GM04504 (cell line): ENCODE measurements at places on chromosomes 5 and 9.
A peak's percentile ranks its signal among the peaks of the same experiment; 100 is the strongest.

- DNase-seq, result no peak
Observed at GRCh38 chr5:17056141-17056631, 120.1 kb upstream of the MYO10 start.

DNA sequence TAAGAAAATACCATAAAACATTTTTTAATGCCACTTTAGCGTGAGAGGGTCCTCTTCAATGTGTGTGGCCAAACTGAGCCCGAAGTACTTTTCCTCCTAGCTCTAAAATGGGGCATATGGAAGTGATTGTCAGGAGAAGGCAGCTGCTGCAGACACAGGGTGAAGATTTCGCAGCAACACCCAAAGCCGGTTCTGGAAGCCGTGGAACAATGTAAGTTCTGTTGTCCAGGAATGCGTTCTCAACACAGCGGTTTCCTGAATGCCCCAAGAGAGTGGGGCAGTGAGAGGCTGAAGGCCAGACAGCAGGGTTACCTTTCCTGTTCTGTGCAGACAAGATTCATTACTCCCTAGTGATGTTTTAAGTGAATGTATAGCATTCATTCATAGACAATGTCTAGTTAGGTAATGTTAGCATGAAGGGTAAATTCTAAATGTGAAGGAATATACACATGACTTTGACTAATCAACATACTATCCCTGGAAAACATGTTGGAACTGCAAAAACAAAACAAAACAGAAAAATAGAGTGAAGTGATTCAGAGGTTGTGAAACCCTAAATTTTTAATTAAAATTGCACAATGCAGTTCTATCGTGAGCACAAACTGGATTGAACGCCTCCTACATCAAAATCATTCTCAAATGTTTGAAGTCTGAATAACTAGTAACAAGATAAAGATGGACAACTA lies 197.0 kb upstream of the SEMA6A start:
- no peak for DNase-seq

DNA sequence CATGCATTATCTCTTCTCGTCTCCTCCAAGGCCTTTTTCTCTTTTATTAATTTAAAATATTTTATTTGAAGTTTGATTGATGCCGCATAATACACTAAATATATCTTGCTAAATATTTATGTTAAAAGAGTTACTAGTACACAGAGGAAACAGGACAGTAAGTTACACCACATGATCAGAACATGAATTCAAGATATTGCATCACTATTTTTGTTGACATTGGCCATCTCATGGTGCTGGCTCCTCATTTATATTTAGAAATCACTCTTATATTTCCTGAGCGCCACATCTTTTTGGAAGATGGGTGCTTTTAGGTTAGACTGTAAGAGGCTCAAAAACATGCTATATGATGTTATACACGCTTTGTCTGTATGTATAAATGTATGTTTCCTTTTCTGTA lies 23.0 kb downstream of the SPEF2 start:
- DNase-seq, result no peak

DNA sequence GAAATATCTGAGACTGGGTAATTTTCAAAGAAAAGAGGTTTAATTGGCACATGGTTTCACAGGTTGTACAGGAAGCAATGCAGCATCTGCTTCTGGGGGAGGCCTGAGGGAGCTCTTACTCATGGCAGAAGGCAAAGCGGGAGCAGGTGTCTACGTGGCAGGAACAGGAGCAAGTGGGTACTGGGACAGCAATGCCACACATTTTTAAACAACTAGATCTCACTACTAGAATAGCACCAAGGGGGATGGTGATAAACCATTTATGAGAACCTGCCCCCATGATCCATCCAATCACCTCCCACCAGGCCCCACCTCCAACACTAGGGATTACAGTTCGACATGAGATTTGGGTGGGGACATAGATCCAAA lies 47.6 kb upstream of the HOMER1 start:
- DNase-seq, result no peak

DNA sequence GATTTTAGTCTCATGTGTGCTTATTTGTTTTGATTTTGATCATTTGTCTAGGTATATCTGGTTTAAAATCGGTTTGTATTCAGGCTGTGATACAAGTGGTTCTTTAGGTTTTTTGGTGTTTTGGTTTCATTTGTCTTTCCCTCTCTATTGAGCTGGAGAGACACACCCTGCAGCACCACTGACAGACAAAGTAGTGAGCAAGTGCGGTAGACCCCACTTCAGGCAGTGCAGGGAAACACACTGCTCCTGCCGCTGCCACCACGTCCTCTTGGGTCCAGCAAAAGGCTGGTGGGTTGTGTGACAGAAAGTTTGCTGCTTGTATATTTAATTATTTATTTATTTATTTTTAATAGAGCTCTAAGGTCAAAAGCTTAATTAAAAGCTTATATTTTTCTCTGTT lies 801.0 kb downstream of the NR2F1-AS1 start:
- DNase-seq, result no peak

GRCh38 chr9:27168496-27168895 lies 59.5 kb downstream of the TEK start:
- no peak for DNase-seq

- DNase-seq, result no peak
Observed at GRCh38 chr5:135568923-135569360, 9.8 kb downstream of the CXCL14 start.

- no peak for DNase-seq
Observed at GRCh38 chr5:133406208-133406976, 205.9 kb downstream of the FSTL4 start.

DNA sequence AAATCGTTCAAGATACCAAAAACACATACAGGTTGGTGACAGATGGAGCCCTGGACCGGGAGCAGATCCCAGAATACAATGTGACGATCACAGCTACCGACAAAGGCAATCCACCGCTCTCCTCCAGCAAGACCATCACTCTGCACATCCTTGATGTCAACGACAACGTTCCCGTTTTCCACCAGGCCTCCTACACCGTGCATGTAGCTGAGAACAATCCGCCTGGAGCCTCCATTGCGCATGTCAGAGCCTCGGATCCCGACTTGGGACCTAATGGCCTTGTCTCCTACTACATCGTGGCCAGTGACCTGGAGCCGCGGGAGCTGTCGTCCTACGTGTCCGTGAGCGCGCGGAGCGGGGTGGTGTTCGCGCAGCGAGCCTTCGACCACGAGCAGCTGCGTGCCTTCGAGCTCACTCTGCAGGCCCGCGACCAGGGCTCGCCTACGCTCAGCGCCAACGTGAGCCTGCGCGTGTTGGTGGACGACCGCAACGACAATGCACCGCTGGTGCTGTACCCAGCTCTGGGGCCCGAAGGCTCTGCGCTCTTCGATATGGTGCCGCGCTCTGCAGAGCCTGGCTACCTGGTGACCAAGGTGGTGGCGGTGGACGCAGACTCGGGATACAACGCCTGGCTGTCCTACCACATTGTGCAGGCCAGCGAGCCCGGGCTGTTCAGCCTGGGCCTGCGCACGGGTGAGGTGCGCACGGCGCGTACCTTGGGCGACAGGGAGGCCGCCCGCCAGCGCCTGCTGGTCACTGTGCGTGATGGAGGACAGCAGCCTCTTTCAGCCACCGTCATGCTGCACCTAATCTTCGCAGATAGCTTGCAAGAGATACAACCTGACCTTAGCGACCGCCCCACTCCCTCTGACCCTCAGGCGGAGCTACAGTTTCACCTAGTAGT lies 1.8 kb downstream of the PCDHGB3 start:
- DNase-seq, result no peak

GRCh38 chr5:36200513-36200912 lies 41.2 kb downstream of the NADK2 start:
- DNase-seq, result no peak

GRCh38 chr5:31563216-31563615 lies 31.1 kb downstream of the C5orf22 start:
- DNase-seq, result no peak

- DNase-seq, result no peak
Observed at GRCh38 chr5:174187001-174187400, 141.5 kb downstream of the NSG2 start.

DNA sequence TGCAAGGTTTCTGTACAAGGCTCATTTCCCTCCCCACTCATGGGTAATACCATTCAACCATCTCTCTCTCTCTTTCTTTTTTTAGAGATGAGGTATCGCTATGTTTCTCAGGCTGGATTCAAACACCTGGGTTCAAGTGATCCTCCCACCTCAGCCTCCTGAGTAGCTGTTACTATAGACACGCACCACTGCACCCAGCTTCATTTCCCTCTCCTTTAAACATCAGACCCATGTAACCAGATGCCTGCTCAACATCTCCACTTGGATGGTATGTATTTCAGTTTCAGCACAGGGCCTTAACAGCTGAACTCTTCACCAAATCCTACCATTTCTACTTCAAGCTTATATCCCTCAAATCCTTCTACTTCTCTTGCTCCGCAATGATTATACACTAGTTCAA lies 117.4 kb downstream of the SSBP2 start:
- DNase-seq, result no peak

DNA sequence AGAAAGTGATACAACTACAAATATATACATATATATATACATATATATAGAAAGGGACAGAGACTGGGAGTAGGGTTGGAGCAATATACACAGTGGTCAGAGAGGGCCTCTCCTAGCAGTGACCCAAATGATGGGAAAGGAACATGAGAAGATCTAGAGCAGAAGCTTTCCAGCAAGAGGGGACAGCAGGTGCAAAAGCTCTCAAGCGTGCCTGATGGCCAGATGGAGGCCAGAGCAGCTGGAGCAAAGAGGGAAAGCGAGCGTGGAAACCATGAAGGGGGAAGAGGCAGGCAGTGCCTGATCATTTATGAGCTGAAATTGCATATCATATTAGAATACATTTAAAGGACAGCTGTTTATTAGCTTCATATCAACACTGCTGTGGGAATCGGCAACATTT lies 7.6 kb upstream of the GRPEL2 start:
- DNase-seq, result no peak

DNA sequence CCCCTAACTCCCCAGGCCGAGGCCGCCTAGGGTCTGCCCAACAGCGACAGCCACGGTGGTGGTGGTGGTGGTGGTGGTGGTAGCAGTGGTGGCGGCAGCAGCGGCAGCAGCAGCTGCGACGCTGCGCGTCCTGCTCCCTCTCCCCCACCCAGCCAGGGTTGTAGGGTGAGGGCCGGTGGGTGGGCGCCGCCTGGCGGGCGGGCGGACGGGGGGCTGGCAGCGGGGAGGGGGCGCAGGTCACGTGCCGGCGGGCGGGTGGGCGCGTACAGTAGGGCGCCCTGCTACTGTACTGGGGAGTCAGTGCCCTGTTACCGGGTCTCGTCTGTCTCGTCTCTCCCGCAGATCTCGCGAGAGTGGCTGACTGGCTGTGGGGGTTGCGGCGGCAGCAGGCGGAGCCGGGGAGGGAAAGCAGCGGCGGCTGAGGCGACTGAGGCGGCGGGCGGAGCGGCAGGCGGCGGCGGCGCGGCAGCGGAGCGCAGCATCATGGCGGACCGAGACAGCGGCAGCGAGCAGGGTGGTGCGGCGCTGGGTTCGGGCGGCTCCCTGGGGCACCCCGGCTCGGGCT lies at the start of gene PURA:
Gene PURA (plus strand): TSS at position 411 of the 565 bp plus-strand sequence. CDS start 73 bp downstream, at position 484.
- DNase-seq, result peak; percentile 87

- DNase-seq, result no peak
Observed at GRCh38 chr5:102782217-102782872, 27.2 kb downstream of the PAM start.

- DNase-seq, result no peak
Observed at GRCh38 chr5:57431759-57432158, 50.9 kb downstream of the ACTBL2 start.

DNA sequence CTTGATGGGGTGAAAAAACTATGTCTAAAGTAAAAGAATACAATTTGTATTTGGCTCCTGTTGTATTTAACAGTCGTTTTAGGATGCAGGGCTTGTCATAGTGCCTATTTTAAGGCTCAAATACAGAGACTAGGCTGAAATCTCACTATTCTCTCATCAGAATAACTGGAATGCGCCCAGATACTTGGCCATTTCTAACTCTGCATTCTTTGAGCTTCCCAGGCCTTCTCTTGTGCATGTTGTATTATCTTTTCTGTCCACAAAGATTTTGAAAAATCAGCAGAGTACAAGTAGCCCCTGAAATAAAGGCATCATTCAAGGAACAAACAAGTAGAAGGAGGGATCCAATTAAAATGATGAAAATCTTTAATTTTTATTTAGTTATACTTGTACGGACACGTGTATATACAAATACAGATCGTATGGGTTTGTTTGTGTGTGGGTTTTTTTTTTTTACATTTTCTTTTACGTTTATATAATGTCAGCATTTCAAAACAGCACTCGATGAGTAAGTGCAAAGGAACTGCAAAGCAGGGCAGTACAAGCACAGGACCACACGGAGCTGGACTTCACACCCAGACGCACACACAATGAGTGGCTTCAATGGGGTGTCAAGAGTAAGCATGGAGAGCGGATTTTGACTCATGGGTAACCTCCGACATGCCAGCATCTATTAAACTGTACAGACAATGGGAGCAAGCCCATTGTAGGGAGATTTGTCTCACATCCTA lies 294.0 kb downstream of the EFNA5 start:
- DNase-seq, result no peak

- no peak for DNase-seq
Observed at GRCh38 chr5:159071382-159071781, 28.3 kb downstream of the EBF1 start.

DNA sequence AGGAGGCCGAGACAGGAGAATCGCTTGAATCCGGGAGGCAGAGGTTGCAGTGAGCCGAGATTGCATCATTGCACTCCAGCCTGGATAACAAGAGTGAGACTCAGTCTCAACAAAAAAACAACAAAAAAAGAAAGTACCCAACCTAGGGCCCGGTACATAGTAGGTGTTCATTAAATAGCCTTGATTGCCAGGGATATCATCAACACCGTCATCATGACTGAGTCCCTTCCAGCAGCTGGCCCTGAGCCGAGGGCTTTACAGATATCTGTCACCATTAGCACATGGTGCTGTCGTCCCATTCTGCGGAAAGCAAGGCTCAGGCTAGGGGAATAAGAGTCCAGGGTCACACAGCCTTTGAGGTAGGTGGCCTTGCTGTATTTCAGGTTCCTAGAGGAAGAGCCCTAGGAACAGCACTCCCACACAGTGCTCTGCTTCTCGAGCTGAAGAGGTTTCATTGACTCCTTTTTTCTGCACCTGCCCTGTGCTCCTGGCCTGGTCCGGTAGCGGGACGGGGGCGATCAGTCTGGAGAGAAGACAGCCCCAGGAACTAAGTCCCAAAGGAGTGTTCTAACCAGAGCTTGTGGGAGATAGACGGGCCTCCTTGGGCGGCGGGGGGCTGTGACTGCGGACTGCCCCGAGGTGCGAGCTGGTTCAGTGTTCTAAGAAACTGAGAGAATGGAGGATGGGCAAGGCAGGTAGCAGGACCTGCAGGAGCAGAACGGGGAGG lies 48.2 kb downstream of the CXXC5 start:
- no peak for DNase-seq

- DNase-seq, result no peak
Observed at GRCh38 chr9:14437354-14438231, 123.7 kb upstream of the NFIB start.

GRCh38 chr5:89313044-89313443 lies 430.1 kb upstream of the MEF2C start:
- DNase-seq, result peak; percentile 28

GRCh38 chr5:28463728-28464127 lies 1425.3 kb upstream of the CDH9 start:
- no peak for DNase-seq

GRCh38 chr9:34651876-34652601 lies at the start of gene IL11RA:
TSS of gene IL11RA (plus strand) at chr9:34652185. CDS start at chr9:34655218, 3,033 bp downstream.
- DNase-seq, result peak; percentile 82
